ENCODE measurements at places on chromosomes 5 and 9. TPM values are rescaled to one million over a fixed set of nuclear protein-coding genes. Genes with fewer than 3 reads are reported as not detected.
A peak's percentile ranks its signal among the peaks of the same experiment; 100 is the strongest.

DNA sequence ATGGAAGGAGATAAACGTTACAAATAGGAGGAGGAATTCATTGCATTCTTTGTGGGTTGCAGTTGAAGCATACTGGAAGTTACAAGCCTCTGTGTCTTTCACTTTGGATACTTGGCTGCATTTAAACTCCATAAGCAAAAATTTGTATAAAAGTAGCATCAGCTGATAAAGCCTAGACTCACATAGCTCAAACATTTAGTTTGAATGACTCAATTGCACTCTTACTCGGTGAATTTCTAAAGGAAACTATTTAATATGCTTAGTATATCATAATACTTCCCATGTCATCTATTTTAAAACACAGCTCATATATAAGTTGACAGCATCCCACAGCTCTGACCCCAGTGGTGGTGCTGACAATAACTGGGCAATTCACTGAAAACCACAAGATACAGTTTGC lies 596.6 kb upstream of the ZNF608 start:
- no peak for DNase-seq

DNA sequence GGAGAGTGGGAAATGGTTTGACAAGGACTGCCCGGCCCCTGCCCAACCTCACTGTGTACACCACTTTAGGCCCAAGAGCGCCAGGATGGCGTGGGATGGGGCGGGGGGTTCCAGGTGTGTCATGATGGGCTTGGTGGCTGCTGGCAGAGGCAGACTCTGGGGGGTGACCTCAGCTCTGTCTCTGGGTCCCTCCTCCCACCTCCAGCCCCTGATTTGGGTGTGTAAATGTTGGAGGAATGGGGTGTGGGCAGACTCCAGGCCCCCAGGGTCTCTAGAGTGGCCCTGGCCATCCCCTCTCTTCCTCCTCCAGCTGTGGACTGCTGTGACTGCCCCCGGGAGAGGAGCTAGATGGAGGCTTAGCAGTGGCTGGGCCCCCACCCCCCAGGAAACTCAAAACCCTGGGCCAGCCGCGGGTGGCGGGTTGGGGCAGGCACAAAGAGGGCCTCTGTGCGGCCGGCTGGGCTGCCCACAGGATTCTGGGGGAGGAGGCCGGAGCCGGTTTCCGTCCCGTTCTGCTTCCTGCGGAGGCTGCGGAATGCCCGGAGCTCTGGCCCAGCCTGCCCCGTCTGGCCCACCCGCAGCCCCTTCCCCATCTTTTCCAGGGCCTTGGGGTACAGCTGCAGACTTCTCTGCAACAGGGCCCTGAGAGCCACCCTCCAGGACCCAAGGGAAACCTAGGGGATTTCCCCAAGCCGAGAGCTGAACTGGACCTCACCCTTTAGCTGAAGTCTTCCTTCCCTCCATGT lies 23.1 kb downstream of the CXXC5 start:
- no peak for DNase-seq

The POLK gene
- polyA plus RNA-seq, result 30.1 TPM

GRCh38 chr9:90433398-90433941 lies 209.2 kb downstream of the DIRAS2 start:
- DNase-seq, result peak; percentile 80

GRCh38 chr9:26983340-26983739 lies 22.1 kb downstream of the LRRC19 start:
- DNase-seq, result no peak

- no peak for DNase-seq
Measured at GRCh38 chr5:74578356-74579044, 62.0 kb downstream of the ENC1 start.

DNA sequence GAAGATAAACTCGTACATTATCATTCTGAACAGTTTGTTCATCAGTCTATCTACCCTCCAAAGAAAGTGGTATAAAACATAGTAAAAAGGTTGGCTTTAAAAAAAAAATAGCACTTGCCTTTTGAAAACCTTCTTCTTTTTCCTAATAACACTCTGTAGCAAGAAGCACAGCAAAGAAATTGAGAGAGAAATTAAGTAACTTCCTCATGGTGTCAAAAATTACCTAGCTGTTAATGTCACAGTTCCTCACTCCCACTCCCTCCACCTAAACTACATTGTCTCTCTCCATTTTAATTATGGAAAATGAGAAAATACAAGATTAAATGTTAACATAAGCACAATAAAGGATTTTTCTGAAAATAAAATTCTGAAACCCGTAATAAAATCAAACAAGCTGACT lies 72.2 kb downstream of the CERT1 start:
- no peak for DNase-seq

The TBCA gene
- polyA plus RNA-seq, result 249 TPM
